ENCODE measurements at places on chromosomes 7 and 10.

GRCh38 chr10:29646238-29646902, 11.6 kb upstream of the SVIL start:
- DNase-seq, result peak; percentile 73

DNA sequence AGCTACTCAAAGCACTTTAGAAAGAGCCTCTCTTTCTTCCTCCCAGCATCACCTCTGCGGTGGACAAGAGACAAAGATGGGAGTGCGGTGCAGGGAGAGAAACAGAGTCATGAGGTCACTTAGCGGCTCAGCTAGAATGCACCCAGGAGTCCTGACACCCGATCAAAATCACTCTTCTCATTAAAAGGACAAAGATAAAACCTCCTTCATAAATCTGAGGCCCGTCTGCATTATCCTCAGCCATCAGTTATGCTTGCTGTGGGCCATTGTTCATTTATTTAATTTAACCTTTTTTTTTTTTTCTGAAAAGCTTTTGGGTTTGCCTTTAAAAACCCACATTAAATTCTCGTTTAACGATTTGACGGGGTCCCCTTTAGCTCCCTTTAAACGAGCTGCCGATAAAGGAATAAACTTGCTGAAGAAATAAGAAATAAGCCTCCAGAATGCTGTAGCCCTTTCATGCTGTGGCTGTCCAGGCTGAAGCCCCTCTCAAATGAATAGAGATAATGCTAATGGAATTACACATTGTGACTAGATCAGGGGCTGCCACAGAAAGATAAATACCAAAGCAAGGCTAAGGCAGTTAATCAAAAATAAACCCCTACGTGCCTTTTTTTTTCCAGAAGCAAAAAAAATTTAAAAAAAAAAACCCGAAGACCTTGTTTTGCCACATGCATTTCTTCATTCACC, 16.1 kb upstream of the PLXNA4 start:
- DNase-seq, result no peak

GRCh38 chr10:9051328-9051974, 997.0 kb downstream of the GATA3 start:
- DNase-seq, result no peak

DNA sequence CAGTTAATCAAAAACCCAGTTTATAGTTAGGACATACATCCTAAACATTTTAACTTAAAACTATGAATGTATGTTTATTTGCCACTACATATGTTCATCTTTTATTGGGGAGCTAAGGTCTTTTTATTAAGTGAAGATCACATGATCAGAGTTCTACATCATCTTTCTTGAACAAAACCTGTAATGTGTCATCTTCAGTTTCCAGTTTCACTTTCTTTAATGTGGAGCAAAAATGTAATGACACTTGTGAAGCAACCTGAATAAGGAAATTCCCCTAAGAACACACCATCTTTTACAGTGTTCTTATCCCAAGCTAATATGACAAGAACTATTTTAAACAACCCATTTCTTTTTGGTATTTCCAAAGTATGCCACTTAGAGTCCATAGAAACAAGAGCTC, 166.7 kb upstream of the BET1 start:
- no peak for DNase-seq

DNA sequence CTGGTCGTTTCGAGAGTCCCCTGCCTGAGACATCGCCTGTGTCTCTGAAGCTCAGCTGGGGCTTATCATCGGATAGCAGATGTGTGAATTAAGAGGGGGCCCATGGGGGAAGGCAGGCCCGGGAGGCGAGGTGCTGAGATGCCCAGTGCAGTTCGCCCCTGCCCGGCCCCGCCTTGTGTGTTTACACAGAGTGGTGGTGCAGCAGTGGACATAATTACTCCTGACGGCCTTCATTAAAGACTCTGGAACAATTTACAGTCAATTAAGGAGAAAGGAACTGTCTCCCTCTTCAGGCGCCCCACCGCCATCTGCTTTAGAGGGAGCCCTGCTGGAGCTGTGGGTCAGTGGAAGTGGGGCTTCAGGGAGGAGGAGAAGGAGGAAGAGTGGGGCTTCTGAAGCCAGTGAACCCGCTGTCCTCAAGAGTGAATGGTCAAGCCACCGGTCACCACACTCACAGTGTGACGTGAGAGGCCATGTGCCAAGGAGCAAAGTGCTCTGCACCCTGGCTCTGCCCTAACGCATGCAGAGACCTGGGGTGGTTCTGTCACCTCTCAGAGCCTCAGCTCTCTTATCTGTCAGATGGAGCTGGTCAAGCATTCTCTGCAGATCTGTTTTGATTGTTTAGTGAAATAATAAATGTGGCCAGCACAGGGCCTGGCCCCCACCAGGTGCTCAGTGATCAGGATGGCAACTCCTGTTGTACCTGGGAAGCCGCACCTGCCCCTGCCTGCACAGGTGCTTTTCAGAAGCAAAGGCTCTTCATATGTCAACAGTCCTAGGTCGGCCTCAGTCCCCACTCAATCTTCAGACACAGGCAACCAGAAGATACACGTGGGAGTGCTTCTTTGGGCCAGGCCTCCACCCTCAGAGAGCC, 65.6 kb downstream of the CDH23 start:
- DNase-seq, result no peak

- peak; percentile 28 for DNase-seq
These were observed 165.6 kb upstream of the KMT2E start for GRCh38 chr7:104848138-104848990.

- no peak for DNase-seq
These were observed 226.9 kb upstream of the SEMA3D start for GRCh38 chr7:85413718-85414117.

GRCh38 chr7:158387546-158387891, 200.1 kb downstream of the PTPRN2 start:
- DNase-seq, result no peak

DNA sequence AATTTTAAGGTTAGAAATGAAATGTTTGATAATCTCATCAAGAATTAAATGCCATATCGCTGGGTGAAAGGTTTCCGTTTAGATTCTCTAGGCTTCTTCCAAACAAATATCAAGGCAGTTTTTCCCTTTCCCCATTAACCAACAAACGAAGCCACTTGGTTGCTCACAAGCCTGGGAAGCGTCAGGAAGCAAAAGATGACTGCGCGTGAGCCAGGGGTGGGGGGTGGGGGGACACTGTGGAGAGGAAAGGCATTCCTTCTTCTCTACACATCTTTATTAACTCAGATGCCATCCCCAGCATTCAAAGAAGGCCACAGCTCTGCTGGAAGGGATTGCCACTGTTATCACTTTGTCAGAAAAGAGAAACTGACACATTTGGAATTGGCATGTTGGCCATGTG, 207.1 kb downstream of the TRIL start:
- DNase-seq, result no peak

- no peak for DNase-seq
These were observed 197.6 kb downstream of the DIP2C start for GRCh38 chr10:491667-492424.

GRCh38 chr7:18317941-18318340, 177.6 kb upstream of the HDAC9 start:
- no peak for DNase-seq

DNA sequence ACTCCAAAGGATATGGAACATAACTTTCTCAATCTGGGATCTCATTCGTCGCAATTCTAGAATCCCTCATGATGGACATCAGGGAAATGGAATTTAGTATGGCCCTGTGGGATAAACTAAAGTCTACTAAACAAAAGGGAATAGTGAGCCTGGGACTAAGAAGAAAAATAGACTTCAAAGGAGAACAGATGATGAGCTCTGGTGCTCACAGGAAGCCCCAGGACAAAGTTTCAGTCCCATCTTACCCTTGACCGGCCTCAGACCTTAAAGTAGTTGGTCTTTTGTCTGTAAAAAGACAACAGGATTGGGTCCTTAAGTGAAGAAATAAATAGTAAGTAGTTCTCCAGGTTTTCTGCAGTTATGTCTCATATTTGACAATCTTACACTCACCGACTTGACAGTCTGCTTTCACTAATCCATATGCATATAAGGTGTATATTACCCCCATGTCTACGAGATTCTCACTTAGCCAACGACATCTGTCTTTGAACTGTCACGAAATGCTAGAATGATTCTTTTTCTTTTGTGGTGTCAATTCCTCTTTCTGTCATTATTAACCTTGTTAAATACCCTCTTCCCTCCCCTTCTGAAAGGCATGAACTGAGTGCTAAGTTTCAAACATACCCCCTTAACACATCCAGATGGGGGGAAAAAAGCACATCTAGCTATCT, 10.9 kb upstream of the IKZF1 start:
- no peak for DNase-seq

- DNase-seq, result peak; percentile 36
These were observed 149.2 kb downstream of the REEP3 start for GRCh38 chr10:63670291-63670898.

- no peak for DNase-seq
These were observed 96.4 kb downstream of the FAS start for GRCh38 chr10:89086801-89087521.

DNA sequence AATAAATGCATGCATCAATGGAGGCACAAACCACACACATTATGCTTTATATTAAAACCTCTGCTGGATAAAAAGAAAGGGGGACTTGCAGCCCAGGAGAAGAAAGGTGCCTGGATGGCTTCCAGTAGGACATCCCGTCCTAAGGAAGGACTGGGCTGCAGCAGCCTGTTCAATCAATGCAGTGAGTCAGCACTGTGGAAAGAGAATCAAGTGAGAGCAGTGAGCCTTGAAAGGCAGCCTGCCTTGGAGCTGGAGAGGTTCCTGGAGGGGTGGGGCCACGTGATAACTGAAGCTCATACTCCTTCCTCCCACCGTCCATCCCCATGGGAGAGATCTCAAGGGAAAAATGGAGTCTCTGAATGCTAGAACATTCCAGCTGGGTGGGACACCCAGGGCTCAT, 501.2 kb downstream of the ADRA2A start:
- no peak for DNase-seq

DNA sequence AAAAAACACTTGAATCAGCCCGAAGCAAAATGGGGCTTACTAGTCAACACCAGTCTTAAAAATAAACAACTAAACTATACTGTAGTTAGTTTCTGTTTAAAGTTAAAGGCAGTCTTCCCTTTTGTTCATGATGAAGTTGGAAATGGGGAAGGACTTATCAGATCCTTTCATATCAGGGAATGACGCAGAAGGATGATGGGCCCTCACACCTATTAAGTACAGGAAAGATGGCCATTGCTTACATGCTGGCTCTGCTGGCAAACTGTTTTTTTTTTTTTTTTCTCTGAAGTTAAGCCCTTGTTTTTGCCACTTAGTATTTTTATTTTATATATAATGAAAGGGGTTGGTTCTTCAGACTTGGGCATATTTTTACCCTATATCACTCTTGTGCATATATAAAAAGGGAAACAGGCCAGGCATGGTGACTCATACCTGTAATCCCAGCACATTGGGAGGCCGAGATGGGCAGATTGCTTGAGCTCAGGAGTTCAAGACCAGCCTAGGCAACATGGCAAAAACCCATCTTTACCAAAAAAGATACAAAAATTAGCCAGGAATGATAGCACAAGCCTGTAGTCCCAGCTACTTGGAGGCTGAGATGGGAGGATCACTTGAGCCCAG, 16.6 kb upstream of the NRBF2 start:
- no peak for DNase-seq

DNA sequence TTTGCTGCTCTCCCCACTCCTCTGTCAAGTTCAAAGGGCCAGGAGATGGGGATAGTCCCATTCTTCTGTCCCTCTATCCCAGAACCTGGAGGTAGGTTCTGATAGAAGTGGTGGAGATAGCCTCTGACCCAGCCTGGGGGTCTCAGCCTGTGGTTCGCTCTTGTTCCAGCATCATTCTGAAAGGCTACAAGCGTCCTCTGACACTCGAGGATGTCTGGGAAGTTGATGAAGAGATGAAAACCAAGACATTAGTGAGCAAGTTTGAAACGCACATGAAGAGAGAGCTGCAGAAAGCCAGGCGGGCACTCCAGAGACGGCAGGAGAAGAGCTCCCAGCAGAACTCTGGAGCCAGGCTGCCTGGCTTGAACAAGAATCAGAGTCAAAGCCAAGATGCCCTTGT, 14.5 kb downstream of the ABCC2 start:
- no peak for DNase-seq

DNA sequence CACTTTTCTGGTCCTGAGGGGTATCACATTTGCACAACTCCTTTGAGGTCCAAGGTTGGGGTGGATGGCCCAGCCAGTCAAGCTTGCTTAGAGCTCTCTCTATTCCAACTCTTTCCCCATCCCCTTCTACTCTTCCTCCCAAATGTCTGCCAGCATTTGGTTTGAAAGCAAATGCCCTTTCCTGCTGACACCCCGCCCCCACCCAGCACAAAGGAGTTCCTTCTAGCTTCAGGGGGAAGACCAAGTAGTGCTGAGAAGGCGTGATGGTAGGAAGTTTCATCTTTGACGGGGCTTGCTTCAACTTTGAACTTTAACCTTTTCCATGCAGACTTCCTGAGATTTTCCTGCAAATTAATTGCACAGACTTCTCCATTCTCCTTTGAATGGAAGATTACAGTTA, 137.5 kb upstream of the TCF7L2 start:
- DNase-seq, result no peak

DNA sequence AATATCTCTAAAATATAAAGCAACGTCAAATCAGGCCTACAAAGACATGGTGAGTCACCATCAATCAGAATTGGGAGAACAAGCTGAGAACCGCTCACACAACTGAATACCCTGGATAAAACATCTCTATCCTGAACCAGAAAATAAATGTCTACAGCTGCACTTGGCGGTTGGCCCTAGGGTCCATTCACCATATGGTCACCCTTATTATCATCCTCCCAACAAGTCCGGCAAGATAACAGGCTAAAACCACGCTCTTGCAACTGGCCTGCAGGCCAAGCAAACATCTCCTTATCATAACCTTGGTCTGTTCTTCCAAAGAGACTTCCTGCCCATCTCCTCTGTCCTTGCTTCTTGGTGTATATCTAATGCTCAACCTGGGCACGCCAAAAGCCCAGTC, 310.7 kb downstream of the CALN1 start:
- no peak for DNase-seq

DNA sequence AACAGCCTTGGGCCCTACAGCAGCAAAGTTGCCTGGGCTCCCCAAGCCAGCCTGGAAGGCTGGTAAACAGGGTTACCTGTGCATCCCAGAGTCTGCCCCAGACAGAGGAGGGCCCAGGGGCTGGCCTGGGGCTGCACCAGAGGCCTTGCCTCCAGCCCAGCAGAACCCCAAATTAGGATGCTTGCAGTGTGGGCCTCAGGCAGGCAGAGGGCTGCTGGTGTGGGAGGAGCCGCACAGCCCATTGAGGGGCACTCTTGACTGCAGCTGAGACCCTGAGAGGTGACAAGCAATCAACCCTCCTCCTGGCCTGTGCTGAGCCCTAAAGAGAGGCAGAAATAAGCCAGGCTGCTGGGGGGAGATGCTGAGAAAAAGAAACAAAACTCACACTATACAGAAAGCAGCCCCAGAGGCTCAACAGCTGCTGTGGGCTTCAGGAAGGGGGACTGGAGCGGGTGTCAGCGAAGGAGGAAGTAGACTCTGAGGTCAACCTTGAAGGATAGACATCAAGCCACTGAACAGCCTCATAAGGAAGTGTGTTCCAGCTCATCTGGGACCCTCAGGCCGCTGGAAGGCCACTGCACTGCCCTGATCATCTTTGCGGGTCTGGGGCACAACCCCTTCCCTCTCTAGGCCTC, 6.6 kb downstream of the AIFM2 start:
- DNase-seq, result no peak

- peak; percentile 77 for DNase-seq
These were observed 16.4 kb downstream of the CARD11 start for GRCh38 chr7:3027005-3027845.
